ENCODE measurements at places on chromosomes 3 and 15. TPM values are rescaled to one million over a fixed set of nuclear protein-coding genes. Genes with fewer than 3 reads are reported as not detected.

Gene C3orf70
- total RNA-seq: 0.06 TPM

Gene ROPN1
- not detected for total RNA-seq

Gene APH1B
- 5.7 TPM for total RNA-seq

Gene TRIM71
- total RNA-seq: 0.06 TPM

Gene FRMD5
- total RNA-seq: 0.44 TPM

Gene AADACL2
- not detected for total RNA-seq

Measured in activated CD8-positive, alpha-beta memory T cell treated with anti-CD3 and anti-CD28 coated beads for 36 hours (primary cell).